ENCODE measurements at places on chromosomes 6 and 20.

GRCh38 chr20:6583134-6583738 lies 184.2 kb upstream of the BMP2 start:
- no peak for DNase-seq

- no peak for DNase-seq
Observed at GRCh38 chr6:21992178-21992967, 304.5 kb downstream of the PRL start.

GRCh38 chr6:135546680-135547418 lies 49.3 kb upstream of the AHI1 start:
- no peak for DNase-seq

GRCh38 chr6:38166411-38167240 lies 347.1 kb downstream of the ZFAND3 start:
- DNase-seq = no peak

- no peak for DNase-seq
Observed at GRCh38 chr6:16800942-16801341, 39.7 kb upstream of the ATXN1 start.

GRCh38 chr6:56689663-56690062 lies 47.0 kb upstream of the DST start:
- DNase-seq = no peak

GRCh38 chr6:109332748-109333147 lies 49.5 kb downstream of the CD164 start:
- DNase-seq = no peak

- no peak for DNase-seq
Observed at GRCh38 chr20:25355011-25355595, 35.5 kb downstream of the ABHD12 start.
